Activated naive CD4-positive, alpha-beta T cell treated with Interleukin-2 at 50 U/mL for 16 hours (primary cell): ENCODE measurements at places on chromosomes 2 and 18.

- no peak for DNase-seq
These were observed 39.5 kb downstream of the ZNF804A start for GRCh38 chr2:184637781-184638180.

DNA sequence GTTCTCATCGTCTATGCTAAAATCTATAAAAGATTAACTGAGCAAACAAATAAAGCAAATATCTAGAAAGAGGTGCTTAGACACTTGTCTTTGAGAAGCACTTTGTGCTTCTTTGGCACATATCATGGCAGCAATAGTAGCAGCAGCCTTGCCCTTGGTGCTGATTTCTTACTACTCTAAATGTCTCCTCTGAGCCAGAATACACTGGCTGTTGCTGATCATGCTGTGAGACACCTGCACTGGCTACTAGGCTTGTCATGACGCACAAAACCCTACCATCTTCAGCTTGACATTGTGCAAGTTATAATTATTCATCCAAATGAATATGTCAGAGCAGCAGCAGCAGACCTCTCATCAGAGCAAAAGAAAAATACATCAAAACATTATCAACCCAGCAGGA lies 46.7 kb downstream of the FANCL start:
- DNase-seq, result no peak

DNA sequence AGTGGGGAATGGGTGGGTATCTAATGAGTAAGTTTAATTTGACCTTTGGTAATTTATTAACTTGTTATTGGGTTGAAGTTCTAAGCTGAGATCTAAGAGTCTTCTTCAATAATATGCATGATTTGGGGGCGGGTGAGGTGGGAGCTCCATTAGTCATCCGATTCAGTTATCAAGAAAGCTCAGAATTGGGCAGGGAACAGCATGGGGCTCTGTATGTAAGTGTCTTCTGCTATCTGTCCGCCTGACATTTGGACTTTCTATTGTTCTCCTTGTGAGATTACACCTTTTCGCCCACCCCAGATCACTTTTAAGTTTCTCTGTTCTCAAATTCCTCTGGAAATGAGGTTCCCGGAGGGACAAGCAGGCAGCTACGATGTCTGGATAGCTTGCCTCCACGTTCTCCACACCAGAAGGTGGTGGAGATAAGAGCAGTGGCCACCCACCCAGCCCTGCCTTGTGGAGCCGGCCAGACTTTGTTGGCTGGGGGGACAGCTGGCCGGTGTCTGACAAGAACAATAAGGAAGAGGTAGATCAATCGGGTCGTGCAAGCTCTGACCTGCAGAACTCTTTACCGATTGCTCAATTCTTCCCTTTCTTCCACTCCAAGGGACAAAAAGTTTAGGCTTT lies 75.5 kb upstream of the GATA6 start:
- DNase-seq, result no peak

GRCh38 chr2:100921685-100922161 lies 80.4 kb upstream of the RPL31 start:
- no peak for DNase-seq

DNA sequence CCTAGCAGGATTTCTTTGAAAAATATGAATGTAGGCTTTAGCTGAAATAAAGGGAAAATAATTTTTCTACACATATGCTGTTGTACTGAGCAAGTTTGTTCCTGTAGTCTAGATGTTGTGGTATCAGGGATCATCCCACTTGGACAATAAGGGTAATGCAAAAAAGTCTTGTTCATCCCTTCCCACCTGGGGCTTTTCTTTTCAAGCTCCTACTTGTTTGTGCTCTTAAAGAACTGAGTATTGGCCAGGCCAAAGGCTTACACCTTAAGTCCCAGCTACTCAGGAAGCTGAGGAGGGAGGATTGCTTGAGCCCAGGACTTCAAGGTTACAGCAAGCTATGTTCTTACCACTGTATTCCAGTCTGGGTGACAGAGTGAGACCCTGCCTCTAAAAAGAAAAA lies 35.5 kb downstream of the ZC3H6 start:
- no peak for DNase-seq

GRCh38 chr2:107669335-107669734 lies 157.4 kb upstream of the RGPD4 start:
- no peak for DNase-seq

GRCh38 chr2:102313025-102313424 lies 1.7 kb downstream of the IL1RL1 start:
- no peak for DNase-seq

- DNase-seq, result peak; percentile 38
These were observed 651 bp downstream of the STK17B start for GRCh38 chr2:196170606-196171247.

DNA sequence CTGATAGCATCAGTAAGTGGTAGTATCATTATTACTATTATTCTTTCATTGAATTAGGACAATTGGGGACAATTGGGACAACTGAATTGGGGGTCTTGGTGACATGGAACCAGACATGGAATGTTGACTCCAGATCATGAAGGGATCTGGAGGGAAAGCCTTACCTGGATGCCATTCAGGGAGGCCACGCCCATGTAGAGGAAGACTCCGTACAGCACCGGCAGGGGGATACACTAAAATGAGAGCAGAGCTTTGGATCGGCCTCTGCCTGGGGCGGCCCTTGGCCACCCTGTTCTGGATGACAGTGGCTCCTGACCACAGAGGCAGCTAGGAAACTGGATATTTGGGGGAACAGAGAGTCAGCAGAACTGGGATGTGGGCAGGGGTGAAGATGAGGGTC lies 29.2 kb downstream of the MTHFD2 start:
- no peak for DNase-seq

DNA sequence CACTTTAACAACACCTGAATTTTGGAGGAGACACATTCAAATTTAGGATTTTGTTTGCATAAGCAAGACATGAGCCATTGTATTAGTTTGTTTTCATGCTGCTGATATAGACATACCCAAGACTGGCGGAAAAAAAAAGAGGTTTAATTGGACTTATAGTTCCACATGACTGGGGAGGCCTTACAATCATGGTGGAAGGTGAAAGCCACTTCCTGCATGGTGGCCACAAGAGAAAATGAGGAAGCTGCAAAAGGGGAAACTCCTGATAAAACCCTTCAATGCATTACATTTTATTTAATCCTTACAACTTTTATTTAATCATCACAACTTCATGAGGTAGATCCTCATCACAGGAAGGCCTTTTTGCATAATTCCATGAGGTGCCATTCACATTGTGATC lies 242.0 kb upstream of the STON1 start:
- DNase-seq, result no peak

- DNase-seq, result no peak
These were observed 90.1 kb downstream of the DPP4 start for GRCh38 chr2:161983866-161984265.
